ENCODE measurements at places on chromosomes 2 and 18. TPM values are rescaled to one million over a fixed set of nuclear protein-coding genes. Genes with fewer than 3 reads are reported as not detected.

Gene FSHR
- total RNA-seq, result not detected

DNA sequence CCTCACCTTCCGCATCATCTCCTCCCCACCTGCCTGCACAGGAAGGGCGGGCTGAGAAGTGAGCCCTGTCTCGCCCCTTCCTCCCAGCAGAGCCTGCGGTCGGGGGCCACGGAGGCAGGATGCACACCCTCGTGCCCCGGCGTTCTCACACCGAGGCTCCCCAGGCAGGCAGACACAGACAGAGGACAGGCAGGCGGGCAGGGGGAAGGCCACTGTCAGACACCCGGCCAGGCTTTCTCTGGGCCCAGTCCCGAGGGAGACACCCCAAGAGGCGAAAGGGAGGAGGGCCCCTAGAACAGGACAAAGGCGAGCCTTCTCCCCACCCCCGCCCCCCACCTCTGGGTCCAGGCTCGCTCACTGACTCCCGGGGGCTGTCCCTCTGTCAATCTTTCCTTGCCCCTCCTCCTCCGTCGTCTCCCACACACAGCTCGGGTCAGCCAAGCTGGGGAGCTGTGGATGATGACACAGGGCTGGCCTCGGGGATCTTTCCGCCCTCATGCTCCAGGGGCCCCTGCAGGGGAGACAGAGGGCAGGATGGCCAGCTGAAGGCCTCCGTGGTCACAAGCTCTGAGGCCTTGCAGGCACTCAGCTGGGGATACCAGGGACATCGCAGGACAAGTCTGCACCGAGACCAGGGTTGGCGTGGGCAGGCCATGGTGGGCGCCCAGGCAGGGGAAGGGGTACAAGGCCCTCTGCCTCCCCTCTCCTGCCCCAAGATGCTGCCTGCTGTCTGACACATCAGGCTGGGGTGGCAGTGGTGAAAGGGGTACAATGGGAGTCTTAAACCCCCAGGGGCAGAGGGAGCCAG, 24.9 kb downstream of the BIN1 start:
- no peak for DNase-seq

DNA sequence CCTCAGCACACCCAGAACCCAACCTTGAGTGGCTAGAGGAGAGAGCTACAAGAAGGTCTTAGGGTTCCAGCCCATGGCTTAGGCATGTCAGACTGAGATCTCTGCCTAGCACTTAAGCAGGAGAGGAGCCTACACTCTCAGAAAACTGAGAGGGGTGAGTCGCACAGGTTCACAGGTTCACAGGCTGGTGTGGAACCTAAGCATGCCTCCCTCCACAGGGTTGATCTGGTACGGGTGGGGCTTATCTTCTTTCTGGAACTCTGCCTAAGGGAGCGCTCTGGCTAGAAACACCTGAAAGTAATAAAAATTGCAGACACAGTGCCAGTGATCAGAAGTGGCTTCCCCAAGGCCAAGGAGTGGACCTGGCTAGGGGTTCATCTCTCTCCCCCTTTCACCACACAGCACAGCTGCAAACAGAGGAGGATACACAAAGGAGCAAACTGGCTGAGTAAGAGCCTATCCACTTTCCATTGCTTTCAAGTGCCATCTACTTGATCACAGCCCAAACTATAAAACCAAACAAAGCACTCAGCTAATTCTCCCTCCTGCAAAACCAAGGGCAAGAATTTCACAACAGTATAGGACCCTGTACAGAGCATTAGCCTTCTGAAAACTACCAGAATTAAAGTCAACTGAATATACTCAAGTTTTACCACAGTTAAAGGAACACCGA, 481.9 kb upstream of the SETBP1 start:
- DNase-seq, result no peak

GRCh38 chr2:32446369-32446768, 89.5 kb downstream of the BIRC6 start:
- DNase-seq, result no peak

- no peak for DNase-seq
Measured at GRCh38 chr18:48599391-48599790, 60.6 kb downstream of the CTIF start.

- DNase-seq, result peak; percentile 6
Measured at GRCh38 chr18:32167980-32168730, 21.7 kb upstream of the MEP1B start.

DNA sequence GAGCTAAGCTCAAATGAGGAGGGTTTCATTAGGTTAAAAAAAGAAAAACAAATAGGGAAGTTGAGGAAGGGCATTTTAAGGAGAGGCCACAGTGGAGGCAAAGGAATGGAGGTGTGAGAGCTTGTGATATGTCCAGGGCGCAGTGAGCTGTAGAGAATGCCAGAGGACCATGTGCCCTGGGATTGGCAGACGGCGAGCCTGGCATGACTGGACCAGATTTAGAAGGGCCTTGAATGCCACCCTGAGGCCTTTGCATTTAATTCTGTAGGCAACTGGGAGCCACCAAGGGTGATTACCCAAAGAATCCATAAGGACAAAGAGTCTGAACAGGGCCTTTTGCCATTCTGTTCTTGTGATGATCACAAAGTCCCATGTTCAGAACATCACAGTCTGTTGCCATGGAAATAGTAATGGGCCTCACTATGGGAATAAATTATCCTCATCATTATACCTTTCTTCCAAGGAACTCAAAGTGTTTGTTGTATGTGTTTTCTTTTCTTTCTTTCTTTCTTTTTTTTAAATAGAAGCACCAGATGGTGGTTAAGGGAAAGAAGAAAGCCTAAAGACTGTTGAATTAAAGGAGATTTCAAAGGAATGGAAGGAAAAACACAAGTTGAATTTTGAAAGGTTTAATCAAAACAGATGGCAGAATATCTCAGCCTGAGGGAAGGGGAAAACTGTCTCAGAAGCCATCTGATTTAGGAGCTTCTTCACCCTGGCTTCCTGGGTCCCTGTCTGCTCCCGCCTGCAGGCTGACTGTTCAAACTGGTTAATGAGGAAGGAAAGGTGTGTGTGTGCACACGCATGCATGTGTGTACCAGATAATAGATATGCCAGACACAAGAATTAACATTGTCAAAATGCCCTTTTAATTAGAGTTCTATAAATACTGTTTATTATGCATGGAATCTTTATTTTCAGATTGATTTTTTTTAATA, 31.6 kb upstream of the NCOA1 start:
- DNase-seq, result no peak

DNA sequence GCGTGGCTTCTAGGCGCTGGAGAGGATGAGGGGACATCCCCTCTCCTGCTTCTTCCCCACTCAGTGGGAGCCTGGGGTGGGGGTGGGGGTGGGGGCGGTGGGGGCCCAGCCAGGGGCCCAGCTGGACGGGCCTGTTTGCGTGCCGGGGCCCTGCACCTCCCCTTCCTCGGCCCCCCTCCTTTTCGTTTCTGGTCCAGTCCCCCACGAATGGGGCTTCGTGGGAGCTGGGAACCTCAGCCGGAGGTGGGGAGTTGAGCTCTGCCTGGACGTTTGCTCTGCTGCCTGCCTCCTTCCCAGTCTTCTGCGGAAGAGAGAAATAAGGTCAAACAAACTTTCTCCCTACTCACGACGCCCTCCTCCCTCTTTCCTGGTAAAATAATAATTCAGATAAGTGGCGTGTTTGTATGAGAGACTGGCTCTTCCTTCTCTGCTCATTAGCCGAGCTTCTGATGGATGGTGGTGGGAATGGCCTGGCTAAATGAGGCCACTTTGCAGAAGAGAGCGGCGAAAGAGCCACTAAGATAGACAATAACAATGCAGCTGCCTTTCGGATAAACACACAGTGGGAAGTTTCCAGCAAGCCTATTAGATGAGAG, 782 bp downstream of the MTA3 start:
- DNase-seq, result peak; percentile 53

DNA sequence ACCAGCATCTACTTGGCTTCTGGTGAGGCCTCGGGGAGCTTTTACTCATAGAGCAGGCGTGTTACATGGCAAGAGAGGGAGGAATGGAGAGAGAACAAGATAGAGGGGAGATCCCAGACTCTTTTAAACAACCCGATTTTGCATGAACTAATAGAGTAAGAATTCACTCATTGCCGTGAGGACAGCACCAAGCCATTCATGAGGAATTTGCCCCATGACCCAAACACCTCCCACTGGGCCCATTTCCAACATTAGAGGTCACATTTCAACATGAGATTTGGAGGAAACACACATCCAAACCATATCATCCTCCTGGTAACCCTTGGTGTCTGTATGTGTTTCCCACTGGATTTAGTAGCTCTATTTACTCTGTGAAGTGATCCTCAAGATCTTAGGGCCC, 249.9 kb upstream of the SP5 start:
- no peak for DNase-seq

DNA sequence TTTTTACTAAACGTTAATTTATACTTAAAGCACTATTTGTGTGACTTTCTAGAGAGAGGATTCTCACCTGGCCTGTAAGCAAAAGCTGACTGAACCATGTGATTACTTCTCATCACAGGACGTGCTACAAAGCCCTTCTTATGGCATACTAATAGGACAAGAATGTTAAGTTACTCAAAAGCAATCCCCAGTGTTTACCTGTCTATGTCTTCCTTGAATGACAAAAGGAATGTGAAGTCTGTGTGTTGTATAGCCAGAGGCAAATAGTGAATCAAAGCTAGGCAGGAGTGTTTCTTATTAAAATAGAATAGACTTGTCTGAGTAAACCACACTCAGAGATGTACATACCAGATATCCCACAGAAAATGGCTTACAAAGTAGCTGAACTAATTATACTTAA, 1465.5 kb downstream of the SUCLG1 start:
- peak; percentile 50 for DNase-seq

Gene KHK
- 1.6 TPM for total RNA-seq

Gene RALB
- total RNA-seq, result 56.4 TPM

Gene CNGA3
- total RNA-seq, result 0.51 TPM
